ENCODE measurements at places on chromosomes 2 and 18.

DNA sequence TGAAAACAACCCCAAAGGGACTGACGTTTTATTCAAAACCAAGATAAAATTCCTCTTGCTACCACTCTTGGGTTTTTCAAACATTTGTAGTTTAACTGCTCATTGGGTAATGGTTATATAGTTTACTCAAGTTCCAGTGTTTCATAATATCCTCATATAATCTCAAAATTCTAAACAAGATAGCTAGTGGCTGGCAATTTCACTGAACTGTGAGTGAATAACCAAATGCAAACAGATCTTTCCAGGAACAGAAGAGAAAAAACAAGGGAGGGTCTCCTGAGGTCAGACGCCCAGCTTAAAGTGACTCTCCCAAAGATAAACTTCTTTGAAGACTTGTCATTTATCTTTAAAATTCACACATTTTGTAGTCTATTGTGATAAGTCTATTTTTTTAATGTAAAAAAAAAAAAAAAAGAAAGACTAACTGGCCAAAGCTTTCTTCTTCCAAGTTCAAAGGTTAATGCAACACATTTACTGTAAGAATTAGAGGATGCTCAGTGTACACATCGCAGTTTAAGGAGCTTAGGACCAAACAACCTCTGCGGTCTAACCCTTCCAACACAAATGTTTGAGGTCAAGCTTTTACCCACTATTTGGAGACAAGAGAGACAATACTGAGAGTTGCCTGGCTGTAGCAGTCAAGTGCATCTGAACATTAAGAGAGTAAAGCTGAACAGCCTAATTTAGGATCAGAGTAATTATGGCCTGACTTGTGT lies 26.6 kb downstream of the LPIN2 start:
- no peak for DNase-seq

DNA sequence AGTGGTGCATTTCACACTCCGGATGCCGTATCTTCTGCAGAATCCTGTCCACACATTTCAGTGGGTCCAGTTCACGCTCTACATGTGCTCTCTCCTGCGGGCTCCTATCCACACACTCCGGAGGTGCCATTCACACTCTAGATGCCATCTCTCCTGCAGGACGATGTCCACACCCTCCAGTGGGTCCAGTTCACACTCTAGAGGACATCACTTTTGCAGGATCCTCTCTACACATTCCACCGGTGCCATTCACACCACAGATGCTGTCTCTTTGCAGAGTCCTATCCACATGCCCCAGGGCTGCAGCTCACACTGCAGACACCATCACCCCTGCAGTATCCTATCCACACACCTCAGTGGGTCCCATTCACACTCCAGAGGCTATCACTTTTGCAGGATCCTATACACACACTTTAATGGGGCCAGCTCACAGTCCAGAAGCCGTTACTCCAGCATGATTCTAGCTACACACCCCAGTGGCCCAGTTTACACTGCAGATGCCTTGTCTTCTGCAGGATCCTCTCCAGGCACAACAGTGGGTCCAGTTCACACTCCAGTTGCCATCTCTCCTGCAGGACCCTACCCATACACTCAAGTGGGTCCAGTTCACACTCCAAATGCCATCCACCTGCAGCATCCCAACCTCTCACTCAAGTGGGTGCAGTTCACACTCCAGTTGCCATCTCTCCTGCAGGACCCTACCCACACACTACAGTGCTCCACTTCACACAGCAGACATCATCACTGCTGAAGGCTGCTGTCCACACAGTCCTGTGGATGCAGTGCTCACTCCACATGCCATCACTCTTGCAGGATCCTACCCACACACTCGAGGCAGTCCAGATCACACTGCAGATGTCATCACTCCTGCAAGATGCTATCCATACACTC lies 2.1 kb upstream of the PXDN start:
- no peak for DNase-seq

GRCh38 chr18:13836559-13836958 lies 12.6 kb downstream of the MC5R start:
- DNase-seq = no peak

GRCh38 chr2:106107509-106108131 lies 86.5 kb downstream of the UXS1 start:
- DNase-seq = no peak

GRCh38 chr2:66749566-66749965 lies 314.6 kb downstream of the MEIS1 start:
- no peak for DNase-seq

DNA sequence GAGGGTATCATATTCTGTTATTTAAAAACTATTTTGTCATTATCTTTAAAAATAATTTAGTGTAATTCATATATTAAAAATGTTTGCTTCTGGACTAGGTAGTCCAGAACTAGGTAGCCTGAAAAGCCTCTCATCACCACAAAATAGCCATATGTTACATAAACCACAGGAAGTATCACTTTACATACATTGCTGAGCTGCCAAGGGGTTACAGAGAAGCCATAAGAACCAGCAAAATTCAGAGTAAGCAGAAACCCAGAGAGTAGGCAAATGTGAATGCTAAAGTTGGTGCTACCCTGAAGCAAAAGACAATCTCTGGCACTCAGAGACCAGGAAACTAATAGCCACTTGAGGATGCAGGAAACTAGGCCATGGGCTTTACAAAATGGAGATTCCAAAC lies 60.9 kb downstream of the LOXHD1 start:
- no peak for DNase-seq
